Foreskin keratinocyte (primary cell): ENCODE measurements at places on chromosomes 13 and 19. TPM values are rescaled to one million over a fixed set of nuclear protein-coding genes. Genes with fewer than 3 reads are reported as not detected.

C2CD4C gene
- 4.3 and 5.2 TPM in 2 replicates for total RNA-seq

SHC2 gene
- 0.42 and 0.54 TPM in 2 replicates for total RNA-seq

ARHGAP45 gene
- 4.5 and 5.5 TPM in 2 replicates for total RNA-seq

LRFN3 gene
- 9.9 and 10.8 TPM in 2 replicates for total RNA-seq

TBXA2R gene
- total RNA-seq: 0.46 and 0.82 TPM in 2 replicates

GPR12 gene
- not detected in 2 replicates for total RNA-seq

OR10H1 gene
- total RNA-seq: not detected in 2 replicates

SLC25A42 gene
- 2.6 and 2.7 TPM in 2 replicates for total RNA-seq

ZNF254 gene
- total RNA-seq: 6.0 and 6.9 TPM in 2 replicates

CGB3 gene
- not detected in 2 replicates for total RNA-seq

ZNF581 gene
- total RNA-seq: 21.6 and 22.1 TPM in 2 replicates

CCDC8 gene
- 41.6 and 42.7 TPM in 2 replicates for total RNA-seq

ZIC5 gene
- total RNA-seq: not detected in 2 replicates

CFD gene
- total RNA-seq: 1.6 and 1.7 TPM in 2 replicates

CGB1 gene
- total RNA-seq: not detected in 2 replicates

FCAR gene
- total RNA-seq: not detected in 2 replicates

GRIK5 gene
- total RNA-seq: 0.07 and 0.11 TPM in 2 replicates

ICAM5 gene
- 2.5 and 3.8 TPM in 2 replicates for total RNA-seq

THSD1 gene
- 9.8 TPM in 2 replicates for total RNA-seq

OR7A5 gene
- not detected in 2 replicates for total RNA-seq

ZNF28 gene
- total RNA-seq: 13.5 and 15.4 TPM in 2 replicates

ZNF547 gene
- 1.7 and 3.2 TPM in 2 replicates for total RNA-seq

ZNF154 gene
- total RNA-seq: 1.9 and 3.4 TPM in 2 replicates

ZNF180 gene
- total RNA-seq: 6.8 and 8.7 TPM in 2 replicates

ZNF568 gene
- 5.1 and 6.2 TPM in 2 replicates for total RNA-seq

IL12RB1 gene
- total RNA-seq: 0.07 and 0.14 TPM in 2 replicates

CDX2 gene
- total RNA-seq: not detected in 2 replicates

CHMP2A gene
- 99.9 and 110 TPM in 2 replicates for total RNA-seq

ZNF507 gene
- 11.2 and 11.4 TPM in 2 replicates for total RNA-seq

CLPTM1 gene
- total RNA-seq: 55.5 and 62.1 TPM in 2 replicates

ZNF841 gene
- total RNA-seq: 8.7 and 10.2 TPM in 2 replicates

PPM1N gene
- total RNA-seq: 2.0 and 2.1 TPM in 2 replicates

ZNF135 gene
- 1.4 and 1.9 TPM in 2 replicates for total RNA-seq

SIRT2 gene
- 46.0 and 49.4 TPM in 2 replicates for total RNA-seq

MYADM gene
- 22.8 and 31.4 TPM in 2 replicates for total RNA-seq

POLRMT gene
- total RNA-seq: 54.7 and 68.1 TPM in 2 replicates

HAUS5 gene
- 14.5 and 18.8 TPM in 2 replicates for total RNA-seq

SERPINE3 gene
- total RNA-seq: not detected in 2 replicates

MED26 gene
- total RNA-seq: 7.6 and 7.9 TPM in 2 replicates

ANGPTL4 gene
- 1.5 and 3.0 TPM in 2 replicates for total RNA-seq

GADD45GIP1 gene
- 55.0 and 64.9 TPM in 2 replicates for total RNA-seq

COG3 gene
- total RNA-seq: 21.7 and 25.7 TPM in 2 replicates

APOC4 gene
- not detected in 2 replicates for total RNA-seq

SLC5A5 gene
- total RNA-seq: 0.07 TPM in 1 of 2 replicates, not detected in the other
